ENCODE measurements at places on chromosomes 7 and 10.

DNA sequence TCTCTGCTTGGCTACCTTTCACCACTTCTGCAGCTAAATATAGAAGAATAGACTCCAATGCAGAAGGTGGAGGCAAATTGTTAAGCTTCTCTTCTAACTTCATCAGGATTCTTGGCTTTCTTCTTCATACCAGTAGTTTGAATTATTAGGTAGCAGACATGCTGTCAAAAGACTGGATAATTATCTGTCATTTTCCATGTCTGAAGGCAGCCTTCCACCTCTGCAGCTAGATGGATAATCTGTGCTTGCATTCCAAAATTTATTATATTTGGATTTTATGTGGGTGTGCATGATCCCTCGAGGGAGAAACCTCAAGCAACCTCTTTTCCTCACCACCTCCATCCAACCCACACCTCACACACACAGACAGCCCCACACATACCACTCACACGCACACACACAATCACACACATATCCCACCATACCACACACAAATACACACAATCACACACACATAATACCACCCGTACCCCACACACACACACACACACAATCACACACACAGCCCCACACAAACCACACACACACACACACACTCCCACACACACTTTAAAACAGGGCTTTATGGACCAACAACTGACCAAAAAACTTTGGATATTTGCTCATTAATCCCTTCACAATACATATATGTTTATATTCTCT lies 145.0 kb downstream of the C7orf25 start:
- DNase-seq, result no peak

GRCh38 chr7:148042935-148043631 lies 547.5 kb upstream of the C7orf33 start:
- peak; percentile 83 for DNase-seq

GRCh38 chr7:12493863-12494686 lies 76.4 kb upstream of the SCIN start:
- DNase-seq, result peak; percentile 69

DNA sequence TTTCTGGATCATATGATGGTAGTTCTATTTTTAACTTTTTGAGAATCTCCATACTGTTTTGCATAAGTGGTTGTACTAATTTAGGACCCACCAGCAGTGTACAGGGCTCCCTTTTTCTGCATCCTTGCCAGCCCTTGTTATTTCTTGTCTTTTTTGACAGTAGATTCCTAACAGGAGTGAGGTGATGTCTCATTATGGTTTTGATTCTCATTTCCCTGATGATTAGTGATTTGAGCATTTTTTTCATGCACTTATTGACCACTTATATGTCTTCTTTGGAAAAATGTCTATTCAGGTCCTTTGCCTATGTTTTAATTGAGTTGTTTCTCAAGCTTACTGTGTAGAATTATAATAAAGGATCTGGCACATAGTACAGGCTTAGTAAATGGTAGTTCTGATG lies 238.8 kb upstream of the BMPER start:
- no peak for DNase-seq

GRCh38 chr10:84683980-84684740 lies 355.8 kb downstream of the CCSER2 start:
- no peak for DNase-seq

DNA sequence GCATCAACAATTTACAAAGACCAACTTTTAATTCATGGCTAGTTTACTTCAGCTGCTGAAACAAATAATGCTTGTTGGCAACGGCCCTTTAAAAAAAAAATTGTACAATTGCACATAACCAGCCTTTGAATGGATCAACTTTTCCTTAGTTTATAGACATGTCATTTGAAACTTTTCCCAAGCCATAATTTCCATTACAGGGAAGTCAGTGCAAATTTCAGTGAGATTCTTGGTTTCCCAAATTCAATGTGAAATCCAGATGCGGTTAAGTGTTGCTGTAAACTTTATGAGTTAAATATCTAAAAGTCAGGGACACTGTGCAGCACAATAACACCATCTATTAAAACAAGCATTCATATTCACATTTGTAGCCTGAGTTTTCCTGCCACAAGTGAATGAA lies 182.2 kb downstream of the JAZF1 start:
- no peak for DNase-seq

DNA sequence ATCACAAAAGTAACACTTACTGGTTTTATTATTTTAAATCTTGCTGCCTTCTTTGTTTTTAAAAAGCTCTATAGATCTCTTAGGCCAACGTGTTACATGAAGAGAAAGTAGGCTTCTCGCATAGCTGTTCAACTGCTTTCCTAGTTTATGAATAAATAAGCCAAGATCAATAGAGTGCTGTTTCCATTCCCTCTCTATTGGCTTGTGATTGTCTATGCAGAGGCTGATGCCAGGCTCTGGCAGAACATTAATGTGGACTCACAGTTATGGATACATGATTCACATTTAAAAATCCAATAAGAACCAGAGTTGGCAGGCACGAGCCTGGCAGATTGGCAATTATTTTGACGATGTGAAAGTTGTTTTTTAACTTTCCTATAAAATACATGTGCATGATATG lies 137.5 kb downstream of the GNAT3 start:
- no peak for DNase-seq

- DNase-seq, result no peak
Observed at GRCh38 chr7:44447874-44448425, 42.5 kb downstream of the NUDCD3 start.

DNA sequence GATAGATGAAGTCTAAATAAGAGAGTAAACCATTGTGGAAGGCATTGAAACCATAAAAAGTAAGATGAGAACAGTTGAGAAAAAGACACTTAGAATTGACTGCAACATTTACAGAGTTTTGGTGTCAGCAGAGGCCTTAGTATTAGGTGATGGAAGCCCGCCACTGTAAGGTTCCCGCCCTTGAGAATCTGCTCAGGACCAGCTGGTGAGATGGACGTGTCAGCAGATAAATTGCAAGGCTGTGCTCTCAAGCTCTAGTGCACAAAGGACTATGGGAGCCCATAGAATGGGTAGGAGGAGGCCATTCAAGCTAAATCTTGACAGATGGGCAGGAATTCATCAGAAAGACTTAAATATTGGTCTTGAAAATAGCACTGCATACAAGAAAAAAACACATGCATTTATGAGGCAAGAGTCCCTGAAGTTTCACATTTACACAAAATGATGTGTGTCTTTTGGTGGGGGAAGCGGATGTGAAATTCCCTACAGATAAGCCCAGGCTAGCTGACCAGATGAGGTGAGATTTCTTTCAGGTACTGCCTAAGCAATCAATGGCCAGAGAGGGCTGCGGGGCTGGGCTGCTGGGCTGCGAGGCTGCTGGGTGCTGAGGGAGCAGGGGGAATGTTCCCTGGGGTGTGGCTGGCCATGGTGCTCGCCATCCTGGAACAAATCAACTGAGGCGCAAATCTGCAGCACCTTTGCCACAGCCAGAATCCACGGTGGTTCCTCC lies 42.5 kb downstream of the SYPL1 start:
- DNase-seq, result no peak

DNA sequence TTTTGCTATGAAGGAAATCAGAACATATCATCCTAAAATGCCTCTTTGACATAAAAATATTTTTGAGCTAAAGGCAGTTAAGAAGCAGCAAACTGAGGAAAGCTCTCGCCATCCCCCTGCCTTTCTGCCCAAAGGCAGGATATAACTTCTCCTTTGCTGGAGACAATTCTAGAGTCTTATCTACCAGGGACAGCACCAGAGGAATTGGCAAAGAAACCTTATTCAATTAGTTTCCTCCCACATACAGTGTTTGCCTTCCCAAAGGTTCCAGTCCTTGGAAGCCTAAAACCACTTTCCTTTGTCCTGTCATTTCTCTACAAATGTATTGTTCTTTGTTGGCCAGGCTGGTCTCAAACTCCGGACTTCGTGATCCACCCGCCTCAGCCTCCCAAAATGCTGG lies 33.7 kb downstream of the MASTL start:
- DNase-seq, result no peak

DNA sequence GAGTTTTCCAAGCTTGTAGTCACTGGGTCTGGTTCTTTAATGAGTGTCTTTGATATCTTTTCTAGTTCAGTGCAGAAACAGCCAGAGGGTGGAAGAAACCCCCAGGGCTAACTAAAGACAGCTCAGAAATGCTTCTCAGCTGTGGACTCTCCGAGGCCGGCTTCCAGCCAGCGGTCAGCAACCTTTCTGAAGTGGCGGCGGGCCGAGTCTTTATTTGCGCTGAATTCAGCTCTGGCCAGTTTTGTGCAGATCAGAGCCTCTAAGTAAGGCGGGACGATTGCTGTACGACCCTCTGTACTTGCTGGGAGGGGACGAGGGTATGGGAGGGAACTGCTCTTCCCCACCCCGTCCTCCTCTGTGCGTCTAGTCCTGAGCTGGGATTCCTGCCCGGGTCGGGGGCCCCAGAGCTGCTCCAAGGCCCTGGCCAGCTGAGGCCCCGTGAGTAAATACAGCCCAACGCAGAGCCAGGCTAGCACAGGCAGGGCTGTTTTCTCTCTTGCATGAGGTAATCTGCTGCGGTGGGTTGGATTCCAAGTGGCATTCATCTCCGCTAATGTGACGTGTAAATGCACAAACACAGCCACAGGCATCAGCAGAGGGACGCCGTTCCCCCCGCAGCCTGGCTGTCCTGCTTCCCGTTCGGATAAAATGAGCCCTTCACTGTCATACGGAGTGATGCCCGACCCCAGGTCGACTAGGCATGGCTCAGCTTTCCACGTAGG lies 159.8 kb downstream of the PIP4K2A start:
- DNase-seq, result no peak

DNA sequence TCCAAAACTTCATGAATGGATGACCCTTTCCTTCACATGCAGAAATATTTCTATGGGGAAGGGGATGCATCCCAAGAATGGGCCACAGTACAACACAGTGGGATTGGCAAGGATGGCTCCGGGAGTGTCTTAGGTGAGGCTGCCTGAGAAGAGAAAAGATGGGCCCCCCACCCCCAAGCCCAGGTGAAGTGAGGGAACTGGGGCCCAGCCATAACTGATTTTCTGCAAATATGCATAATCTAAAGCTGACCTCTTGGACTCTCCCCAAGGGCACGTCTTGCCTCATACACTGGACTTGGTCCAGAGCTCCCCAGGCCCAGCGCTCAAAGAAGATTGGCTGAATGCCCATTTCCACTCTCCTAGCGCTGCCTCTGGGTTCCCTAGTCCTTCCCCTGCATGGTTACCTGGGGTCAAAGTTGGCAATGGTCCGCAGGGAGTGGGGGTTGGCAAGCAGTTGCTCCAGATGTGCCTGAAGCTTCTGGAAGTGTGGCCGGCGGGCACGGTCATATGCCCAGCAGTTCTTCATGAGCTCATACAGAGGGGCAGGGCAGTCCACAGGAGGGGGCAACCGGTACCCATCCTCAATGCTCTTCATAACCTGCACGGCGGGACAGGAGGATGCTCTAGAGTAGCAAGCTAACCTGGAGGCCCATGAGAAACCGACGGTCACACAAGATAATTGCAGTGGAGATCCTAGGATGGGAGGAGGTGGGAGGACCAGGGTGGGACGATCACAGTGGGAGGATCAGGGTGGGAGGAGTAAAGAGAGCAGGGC lies 12.3 kb downstream of the ZYX start:
- no peak for DNase-seq

DNA sequence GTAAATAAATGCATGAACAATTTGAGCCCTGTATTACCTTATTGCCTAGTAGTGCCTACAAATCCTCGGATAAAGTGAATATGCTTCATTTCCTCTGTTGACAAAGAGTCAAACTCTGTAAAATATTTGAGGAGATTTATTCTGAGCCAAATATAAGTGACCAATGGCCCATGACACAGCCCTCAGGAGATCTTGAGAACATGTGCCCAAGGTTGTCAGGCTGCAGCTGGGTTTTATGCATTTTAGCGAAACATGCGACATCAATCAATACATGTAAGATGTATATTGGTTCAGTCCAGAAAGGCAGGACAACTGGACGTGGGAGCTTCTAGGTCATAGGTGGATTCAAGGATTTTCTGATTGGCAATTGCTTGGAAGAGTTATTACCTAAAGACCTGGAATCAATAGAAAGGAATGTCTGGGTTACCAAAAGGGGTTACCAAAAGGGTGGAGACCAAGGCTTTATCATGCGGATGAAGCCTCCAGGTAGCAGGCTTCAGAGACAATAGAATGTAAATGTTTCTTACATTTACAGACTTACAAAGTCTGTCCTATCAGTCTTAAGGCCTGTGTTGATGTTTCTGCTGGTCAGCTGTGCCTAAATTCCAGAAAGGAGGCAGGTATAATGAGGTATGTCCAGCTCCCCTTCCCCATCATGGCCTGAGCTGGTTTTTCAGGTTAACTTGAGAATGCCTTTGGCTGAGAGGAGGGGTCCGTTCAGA lies 220.1 kb upstream of the FZD1 start:
- DNase-seq, result no peak

DNA sequence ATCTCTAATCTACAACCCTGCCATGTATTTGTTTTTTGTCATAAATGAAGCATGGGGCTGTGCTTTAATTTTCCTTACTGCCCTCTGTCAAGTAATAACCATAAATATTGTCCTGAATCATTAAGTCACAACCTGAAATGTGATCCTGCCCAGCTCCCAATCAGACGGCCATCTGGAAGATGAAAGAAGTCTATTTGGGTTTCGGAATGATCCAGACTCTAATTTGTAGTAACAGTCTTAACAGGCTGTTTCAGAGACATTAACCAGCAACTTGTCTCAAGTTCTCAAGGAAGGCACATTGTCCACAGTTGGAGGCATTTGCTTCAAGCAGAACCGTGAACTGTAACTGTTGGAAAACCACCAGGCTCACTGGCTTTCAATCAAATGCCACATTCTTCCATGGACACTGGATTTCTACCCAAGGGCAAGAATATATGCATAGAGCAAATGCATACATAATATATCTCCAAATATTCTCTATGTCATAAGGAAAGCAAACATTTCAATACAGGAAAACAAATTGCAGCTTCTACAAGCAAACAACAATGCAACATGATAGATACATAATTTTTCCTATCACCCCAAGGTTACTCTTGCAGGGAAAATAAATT lies 405.2 kb upstream of the NPVF start:
- no peak for DNase-seq

- DNase-seq, result no peak
Observed at GRCh38 chr7:3722396-3722922, 421.4 kb downstream of the SDK1 start.

DNA sequence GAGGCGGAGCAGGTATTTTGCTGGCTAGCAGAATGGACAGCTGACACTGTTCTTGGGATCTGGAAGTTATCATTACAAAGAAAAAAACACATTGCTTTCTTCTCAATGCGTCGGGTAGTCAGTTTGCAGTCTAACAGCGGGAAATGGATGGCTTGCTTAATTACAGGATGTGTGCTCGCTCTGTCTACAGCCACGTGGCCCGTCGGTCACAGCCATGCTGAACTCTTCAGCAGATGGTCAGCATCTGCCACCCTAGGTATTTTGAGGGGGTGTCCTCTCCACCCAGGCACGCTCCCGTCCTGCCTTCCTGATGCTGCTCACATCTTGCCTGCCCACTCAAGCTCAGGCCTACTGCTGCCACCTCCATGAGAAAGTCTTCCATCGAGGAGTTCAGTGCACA lies 20.4 kb upstream of the INMT start:
- DNase-seq, result no peak
